Immature natural killer cell (primary cell): ENCODE measurements at places on chromosomes 6 and 20. TPM values are rescaled to one million over a fixed set of nuclear protein-coding genes. Genes with fewer than 3 reads are reported as not detected.

The TFAP2D gene
- not detected for polyA plus RNA-seq

- H3K4me3 ChIP-seq, result no peak overlapping the region
- no peaks in the 10 kb centered on the region for H3K4me1 ChIP-seq
Observed at GRCh38 chr6:26592649-26593048, 4.1 kb upstream of the ABT1 start.

DNA sequence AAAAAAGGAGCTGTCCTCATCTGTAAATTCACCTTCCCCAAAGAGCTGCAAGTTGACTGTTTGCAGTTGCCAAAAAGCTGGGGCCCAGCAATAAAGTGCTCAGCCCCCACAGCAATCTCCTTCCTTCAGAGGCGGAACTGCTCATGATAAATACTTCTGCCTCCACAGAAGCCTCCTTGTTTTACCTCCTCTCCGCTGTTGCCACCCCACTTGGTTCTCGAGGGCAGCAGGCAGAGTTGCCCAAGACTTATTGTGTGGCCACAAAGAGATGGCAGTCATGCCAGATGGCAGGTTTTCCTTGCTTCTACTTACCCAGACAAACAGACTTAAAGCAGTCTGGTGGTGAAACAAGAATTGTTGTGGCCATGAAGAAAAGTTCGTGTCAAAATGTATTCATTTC, 66.3 kb downstream of the SLX4IP start:
- peaks cover 6% of the 10 kb centered on the region for H3K27me3 ChIP-seq
- peak overlapping the region; percentile 98 for H3K27ac ChIP-seq
- H3K36me3 ChIP-seq, result peaks cover 5% of the 10 kb centered on the region
- H3K4me1 ChIP-seq, result peaks cover 47% of the 10 kb centered on the region
- DNase-seq, result peak; percentile 40

The VSX1 gene
- polyA plus RNA-seq, result not detected

The DPPA5 gene
- polyA plus RNA-seq, result not detected

DNA sequence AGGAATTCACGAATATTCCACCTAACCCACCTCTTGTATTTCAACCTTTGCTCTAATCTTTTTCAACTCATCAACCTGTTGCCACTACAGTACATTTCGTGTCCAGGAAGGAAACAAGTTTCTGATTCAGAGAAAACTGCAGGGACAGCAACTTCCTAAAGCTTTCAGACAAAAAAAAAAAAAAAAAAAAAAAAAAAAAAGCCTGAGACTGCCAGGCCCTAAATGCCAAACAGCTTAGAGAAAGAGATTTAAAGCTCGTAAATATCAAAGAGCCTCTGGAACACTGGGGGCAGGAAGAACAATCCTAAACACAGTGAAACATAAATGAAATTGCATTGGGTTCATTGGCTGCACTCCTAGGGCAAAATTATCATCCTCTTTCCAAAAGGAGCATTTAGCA, 411.2 kb upstream of the SPTLC3 start:
- H3K27ac ChIP-seq, result no peak overlapping the region
- no peaks in the 10 kb centered on the region for H3K4me1 ChIP-seq
- H3K27me3 ChIP-seq, result peaks cover 3% of the 10 kb centered on the region
- no peak for DNase-seq

DNA sequence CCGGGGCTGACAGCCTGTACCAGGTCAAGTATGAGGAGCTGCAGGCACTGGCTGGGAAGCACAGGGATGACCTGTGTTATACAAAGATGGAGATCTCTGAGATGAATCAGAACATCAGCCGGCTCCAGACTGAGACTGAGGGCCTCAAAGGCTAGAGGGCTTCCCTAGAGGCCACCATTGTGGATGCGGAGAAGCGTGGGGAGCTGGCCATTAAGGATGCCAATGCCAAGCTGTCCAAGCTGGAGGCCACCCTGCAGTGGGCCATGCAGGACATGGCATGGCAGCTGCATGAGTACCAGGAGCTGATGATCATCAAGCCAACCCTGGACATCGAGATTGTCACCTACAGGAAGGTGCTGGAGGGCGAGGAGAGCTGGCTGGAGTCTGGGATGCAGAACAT, 46.8 kb downstream of the KIAA0319 start:
- H3K36me3 ChIP-seq, result no peaks in the 10 kb centered on the region
- no peak overlapping the region for H3K4me3 ChIP-seq
- no peak for DNase-seq
- no peaks in the 10 kb centered on the region for H3K27me3 ChIP-seq
- H3K4me1 ChIP-seq, result no peaks in the 10 kb centered on the region

GRCh38 chr6:67736816-67737215, 898.3 kb upstream of the ADGRB3 start:
- no peak overlapping the region for H3K4me3 ChIP-seq
- no peaks in the 10 kb centered on the region for H3K4me1 ChIP-seq
- no peak for DNase-seq
- H3K36me3 ChIP-seq, result peaks cover 3% of the 10 kb centered on the region
- no peaks in the 10 kb centered on the region for H3K27me3 ChIP-seq
- H3K27ac ChIP-seq, result no peak overlapping the region

DNA sequence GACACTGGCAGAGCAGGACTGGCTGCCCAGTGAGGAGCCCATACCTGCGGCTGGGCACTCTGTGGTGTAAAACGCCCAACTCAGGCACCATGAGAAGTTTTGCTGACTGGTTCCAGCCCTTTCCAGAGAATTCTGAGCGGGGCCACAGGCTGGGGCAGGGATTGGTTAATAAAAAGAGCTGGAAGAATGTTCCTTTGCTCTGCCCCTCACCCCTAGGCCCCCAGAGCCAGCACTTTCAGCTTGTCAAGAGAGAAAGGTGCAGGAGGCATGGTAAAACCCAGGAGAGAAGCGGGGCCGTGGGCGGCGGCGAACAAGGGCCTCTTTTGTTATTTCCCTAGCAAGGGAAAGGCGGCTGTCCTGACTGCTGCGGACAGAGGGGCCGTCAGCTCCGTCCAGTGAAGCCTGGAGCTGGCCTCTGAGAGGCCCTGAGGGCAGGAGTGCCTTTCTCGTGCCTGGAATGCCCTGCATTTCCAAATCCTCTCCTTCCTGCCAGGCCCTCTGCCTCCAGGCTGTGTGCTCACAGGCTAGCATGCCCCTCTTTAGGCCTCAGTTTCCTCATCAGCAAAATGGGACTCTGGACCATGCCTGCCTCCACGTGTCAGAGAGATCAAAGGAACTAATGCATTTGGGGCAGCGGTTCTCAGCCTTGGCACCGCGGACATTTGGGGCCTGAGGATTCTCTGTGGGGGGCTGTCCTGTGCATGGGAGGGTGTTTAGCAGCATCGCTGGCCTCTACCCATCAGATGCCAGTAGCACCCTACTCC, 12.9 kb downstream of the SLC13A3 start:
- H3K36me3 ChIP-seq, result peaks cover 6% of the 10 kb centered on the region
- no peak overlapping the region for H3K27ac ChIP-seq
- no peaks in the 10 kb centered on the region for H3K4me1 ChIP-seq
- no peak for DNase-seq

The BEND3 gene
- polyA plus RNA-seq, result 0.17 TPM

GRCh38 chr6:23319582-23319981, 750.2 kb downstream of the HDGFL1 start:
- no peaks in the 10 kb centered on the region for H3K36me3 ChIP-seq
- no peak overlapping the region for H3K4me3 ChIP-seq
- H3K27me3 ChIP-seq, result no peaks in the 10 kb centered on the region
- peaks cover 18% of the 10 kb centered on the region for H3K4me1 ChIP-seq
- no peak for DNase-seq

- no peak overlapping the region for H3K4me3 ChIP-seq
- no peak overlapping the region for H3K27ac ChIP-seq
- no peaks in the 10 kb centered on the region for H3K36me3 ChIP-seq
- peaks cover 13% of the 10 kb centered on the region for H3K27me3 ChIP-seq
Observed at GRCh38 chr20:63167026-63167917, 48.7 kb downstream of the YTHDF1 start.

The ATP6V1G2 gene
- not detected for polyA plus RNA-seq

GRCh38 chr6:101554231-101554630, 160.7 kb downstream of the GRIK2 start:
- H3K36me3 ChIP-seq, result no peaks in the 10 kb centered on the region
- H3K4me3 ChIP-seq, result no peak overlapping the region
- H3K4me1 ChIP-seq, result no peaks in the 10 kb centered on the region
- no peaks in the 10 kb centered on the region for H3K27me3 ChIP-seq
- H3K27ac ChIP-seq, result no peak overlapping the region

DNA sequence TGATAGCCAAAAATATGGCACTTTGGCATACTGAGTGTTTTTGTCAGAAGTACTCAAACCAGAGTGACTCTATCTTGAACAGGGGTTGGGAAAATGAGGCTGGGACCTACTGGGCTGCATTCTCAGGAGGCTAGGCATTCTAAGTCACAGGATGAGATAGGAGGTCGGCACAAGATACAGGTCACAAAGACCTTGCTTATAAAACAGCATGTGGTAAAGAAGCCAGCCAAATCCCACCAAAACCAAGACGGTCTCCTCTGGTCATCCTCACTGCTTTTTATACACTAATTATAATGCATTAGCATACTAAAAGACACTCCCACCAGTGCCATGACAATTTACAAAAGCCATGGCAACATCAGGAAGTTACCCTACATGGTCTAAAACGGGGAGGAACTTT, 985.1 kb downstream of the HACE1 start:
- H3K27me3 ChIP-seq, result no peaks in the 10 kb centered on the region
- no peak for DNase-seq
- no peak overlapping the region for H3K4me3 ChIP-seq
- H3K27ac ChIP-seq, result no peak overlapping the region
- H3K4me1 ChIP-seq, result no peaks in the 10 kb centered on the region

GRCh38 chr6:6220718-6221117, 99.7 kb downstream of the F13A1 start:
- no peaks in the 10 kb centered on the region for H3K27me3 ChIP-seq
- no peaks in the 10 kb centered on the region for H3K36me3 ChIP-seq
- no peak for DNase-seq
- H3K27ac ChIP-seq, result no peak overlapping the region
- no peak overlapping the region for H3K4me3 ChIP-seq

The SLC24A3 gene
- 0.10 TPM for polyA plus RNA-seq

- peaks cover 7% of the 10 kb centered on the region for H3K4me1 ChIP-seq
- H3K27me3 ChIP-seq, result no peaks in the 10 kb centered on the region
- H3K4me3 ChIP-seq, result no peak overlapping the region
Observed at GRCh38 chr20:5864873-5865587, 85.3 kb downstream of the TRMT6 start.

DNA sequence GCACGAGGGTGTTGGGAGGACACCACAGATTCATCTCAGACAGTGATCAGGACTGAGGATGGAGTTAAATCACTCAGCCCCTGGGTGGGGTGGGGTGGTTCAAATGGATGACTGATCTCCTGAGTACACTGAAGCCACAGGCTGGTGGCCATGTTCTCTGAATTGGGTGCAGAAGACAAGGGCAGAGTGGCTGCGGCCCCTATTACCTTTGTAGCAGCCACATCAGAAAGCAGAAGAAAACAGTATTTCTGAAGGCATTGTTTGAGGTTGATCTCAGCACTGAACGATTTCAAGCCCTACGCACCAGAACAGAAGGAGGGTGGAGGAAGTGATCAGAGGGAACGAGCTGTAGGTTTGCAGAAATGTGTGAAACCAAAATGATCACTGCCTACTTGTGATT, 71.6 kb downstream of the SH3BGRL2 start:
- H3K4me3 ChIP-seq, result no peak overlapping the region
- H3K4me1 ChIP-seq, result peaks cover 7% of the 10 kb centered on the region
- H3K36me3 ChIP-seq, result no peaks in the 10 kb centered on the region
- peak; percentile 3 for DNase-seq

- no peak for DNase-seq
- no peaks in the 10 kb centered on the region for H3K4me1 ChIP-seq
- H3K36me3 ChIP-seq, result no peaks in the 10 kb centered on the region
- H3K27ac ChIP-seq, result no peak overlapping the region
- H3K27me3 ChIP-seq, result peaks cover 4% of the 10 kb centered on the region
- H3K4me3 ChIP-seq, result no peak overlapping the region
Observed at GRCh38 chr6:148222846-148223245, 119.8 kb upstream of the SASH1 start.

DNA sequence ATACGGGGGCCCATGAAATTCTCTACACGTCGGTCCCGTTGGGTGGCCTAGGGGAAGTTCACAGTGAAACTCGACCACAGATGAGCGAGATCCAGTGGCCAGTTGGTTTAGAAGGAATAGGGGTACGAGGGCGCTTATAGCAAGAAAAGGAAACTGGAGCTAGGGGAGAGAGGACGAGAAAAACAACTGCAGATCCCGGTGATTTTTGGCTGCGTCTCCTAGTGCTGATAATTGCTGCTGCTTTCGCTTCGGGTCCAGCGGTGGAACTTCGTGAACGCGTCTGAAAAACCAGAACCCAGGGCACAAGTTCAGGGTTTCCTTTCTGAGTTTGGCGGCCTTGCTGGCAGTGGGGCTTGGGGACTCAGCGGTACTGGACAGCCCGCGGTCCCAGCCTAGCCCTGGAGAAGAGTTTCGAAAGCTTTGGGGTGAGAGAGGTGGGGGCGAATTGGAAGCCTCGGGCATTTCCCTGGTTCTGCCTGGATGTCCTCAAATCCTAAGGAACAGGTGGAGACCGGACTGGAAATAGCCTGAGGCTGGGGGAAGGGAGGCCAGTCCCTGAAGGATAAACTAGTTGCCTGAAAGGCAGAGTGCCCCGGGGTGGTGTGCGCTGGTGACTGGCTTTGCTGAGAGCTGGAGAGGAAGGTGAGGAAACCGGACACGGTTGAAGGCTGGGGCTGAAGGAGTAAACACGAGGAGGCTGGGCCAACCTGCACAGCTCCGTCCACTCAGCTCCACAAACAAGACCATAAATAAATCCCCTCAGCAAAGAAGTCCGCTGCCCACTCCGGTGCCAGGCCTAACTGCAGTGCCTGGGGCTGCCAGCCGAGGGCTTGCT, 793 bp downstream of the GMPR start:
- peaks cover 29% of the 10 kb centered on the region for H3K4me1 ChIP-seq
- DNase-seq, result peak; percentile 22
- peaks cover 7% of the 10 kb centered on the region for H3K27me3 ChIP-seq
- H3K4me3 ChIP-seq, result peak overlapping the region; percentile 87
- H3K36me3 ChIP-seq, result no peaks in the 10 kb centered on the region

The ZNF217 gene
- polyA plus RNA-seq, result 16.2 TPM

DNA sequence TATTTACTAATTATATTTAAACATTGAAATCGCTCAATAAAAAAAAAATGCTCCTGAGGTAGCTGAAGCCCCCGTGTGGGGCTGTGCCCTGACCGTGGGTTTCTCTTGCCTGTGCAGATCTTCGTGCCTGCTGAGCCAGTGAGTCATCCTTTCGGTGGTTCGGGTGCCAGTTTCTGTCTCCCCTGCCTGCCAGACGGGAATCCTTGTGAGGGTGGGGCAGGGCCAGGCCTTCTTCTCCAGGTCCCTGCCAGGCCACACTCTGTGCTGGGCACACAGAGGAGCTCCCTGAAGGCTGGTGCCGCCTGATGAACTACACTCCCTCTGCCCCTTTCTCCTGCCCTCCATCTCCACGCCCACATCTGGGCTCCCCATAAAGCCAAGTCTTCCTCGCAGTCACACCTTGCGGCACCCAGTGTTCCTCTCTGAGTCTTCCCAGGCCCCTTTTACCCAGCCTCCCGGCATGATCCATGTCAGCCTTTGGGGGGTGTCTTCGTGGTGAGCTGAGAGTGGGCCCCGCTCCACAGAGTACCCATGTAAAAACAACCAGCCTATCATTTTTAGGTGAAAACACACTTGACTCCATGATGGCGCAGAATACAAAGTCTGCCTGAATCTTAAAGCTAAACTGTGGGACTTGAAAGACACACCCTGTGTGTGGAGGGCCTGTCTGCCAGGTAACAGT, 19.3 kb downstream of the FGD2 start:
- H3K27ac ChIP-seq, result peak overlapping the region; percentile 32
- H3K27me3 ChIP-seq, result no peaks in the 10 kb centered on the region
- H3K4me3 ChIP-seq, result peak overlapping the region; percentile 49
- H3K36me3 ChIP-seq, result no peaks in the 10 kb centered on the region

The NT5E gene
- polyA plus RNA-seq, result 0.52 TPM
